Stimulated activated CD8-positive, alpha-beta memory T cell treated with anti-CD3 and anti-CD28 coated beads, Interleukin-4, amount 100 ng/mL, for 1 hour (primary cell): ENCODE measurements at places on chromosomes 7 and 10.
A peak's percentile ranks its signal among the peaks of the same experiment; 100 is the strongest.

GRCh38 chr7:106501605-106502580, 159.1 kb downstream of the CCDC71L start:
- no peak for DNase-seq

GRCh38 chr7:15780271-15780670, 93.8 kb upstream of the MEOX2 start:
- DNase-seq, result no peak

DNA sequence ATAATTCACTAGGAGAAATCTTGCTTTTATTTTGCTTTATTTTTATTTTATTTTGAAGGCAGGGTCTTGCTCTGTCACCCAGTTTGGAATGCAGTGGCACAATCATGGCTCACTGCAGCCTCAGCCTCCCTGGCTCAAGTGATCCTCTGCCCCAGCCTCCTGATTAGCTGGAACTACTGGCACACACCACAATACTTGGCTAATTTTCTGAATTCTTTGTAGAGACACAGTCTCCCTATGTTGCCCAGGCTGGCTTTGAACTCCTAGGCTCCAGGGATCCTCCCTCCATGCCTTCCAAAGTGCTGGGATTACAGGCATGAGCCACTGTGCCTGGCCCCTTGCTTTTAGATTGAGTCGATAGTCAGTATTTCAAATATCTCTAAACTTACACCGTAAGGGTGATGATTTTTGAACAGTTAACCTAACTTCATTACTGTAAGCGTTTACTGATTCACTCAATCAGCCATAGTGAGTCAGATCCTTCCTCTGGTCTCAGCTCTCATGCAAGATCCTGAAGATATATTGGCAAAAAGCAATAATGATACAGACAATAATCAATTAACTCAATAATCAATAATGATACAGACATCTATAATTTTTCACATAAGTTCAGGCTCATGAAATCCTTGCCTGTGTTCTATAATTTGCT, 239.5 kb downstream of the KIAA1217 start:
- no peak for DNase-seq

- DNase-seq, result peak; percentile 35
These were observed 9.2 kb downstream of the ITPRIP start for GRCh38 chr10:104328896-104329710.

DNA sequence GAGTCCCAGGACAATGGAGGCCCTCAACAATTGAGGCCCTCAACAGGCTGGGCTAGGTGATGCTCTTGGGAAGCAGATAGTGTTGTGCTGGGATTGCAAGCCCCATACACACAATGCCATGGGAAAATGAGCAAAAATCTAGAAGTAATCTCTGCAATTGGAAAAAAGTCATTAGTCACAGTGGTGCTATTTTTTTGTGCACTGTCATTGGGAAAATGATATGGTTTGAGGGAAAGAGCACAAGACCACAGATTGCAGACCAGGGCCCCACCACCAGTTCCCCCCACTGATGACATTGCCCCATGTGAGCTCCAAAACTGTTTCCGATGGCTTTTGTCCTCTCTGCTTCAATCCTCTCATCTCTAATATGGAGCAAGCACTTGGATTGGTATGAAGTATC, 1.9 kb downstream of the KCTD7 start:
- DNase-seq, result no peak

DNA sequence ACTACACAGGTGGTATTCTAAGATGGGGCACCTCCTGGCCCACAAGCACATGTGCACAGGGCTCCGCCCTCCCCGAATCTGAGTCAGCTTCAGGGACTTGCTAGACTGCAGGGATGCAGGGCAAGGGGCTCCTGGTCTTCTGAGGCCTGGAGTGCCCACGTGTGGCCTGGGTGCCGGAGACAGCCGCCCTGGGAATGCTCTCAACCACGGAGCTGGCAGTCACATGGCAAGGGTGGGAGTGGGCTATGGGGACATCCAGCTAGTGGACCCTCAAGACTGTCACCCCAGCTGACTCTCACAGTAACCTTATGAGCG, 42.7 kb downstream of the CFAP46 start:
- no peak for DNase-seq

GRCh38 chr10:112783351-112784021, 166.6 kb upstream of the TCF7L2 start:
- DNase-seq, result no peak

DNA sequence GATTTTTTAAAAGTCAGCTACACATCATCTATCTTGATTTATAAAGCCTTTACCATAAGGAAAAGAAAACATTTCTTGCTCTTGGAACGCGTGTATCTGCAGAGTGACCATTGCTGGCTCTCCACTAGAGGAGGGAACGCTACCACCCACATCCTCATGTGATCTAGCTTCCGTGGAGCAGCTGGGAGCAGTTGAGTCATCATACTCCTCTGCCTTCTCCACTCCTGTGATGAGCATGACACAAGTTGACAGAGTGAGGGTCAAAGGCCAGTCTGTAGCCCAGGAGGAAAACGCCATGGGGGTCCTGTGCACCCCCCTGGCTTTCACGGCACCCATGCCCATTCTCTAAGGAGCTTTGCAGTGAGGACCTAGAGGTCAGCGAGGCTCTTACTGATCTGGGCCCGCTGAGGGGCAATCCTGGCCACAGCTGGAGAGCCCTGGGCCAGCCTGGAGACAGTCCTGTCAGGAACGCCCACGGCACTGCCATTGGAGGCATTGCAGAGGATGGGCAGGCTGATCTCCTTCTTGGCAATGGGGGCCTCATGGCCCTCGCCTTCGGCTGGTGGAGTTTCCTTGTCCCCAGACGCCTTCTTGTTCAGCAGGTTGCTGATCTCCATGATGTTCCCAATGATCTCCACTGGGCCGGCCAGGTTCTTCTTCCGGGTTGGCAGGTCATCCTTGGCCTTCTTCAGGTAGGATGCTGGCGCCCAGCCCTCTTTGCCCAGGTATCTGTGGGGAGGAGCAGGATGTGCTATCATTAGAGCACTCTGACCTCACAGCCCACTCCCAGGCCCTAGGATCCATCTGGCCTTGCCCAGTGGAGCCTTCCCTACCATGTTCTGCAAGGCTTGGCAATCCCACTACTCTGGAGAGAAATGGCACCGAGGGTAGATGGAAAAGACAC, 119.2 kb downstream of the NEURL1 start:
- no peak for DNase-seq

DNA sequence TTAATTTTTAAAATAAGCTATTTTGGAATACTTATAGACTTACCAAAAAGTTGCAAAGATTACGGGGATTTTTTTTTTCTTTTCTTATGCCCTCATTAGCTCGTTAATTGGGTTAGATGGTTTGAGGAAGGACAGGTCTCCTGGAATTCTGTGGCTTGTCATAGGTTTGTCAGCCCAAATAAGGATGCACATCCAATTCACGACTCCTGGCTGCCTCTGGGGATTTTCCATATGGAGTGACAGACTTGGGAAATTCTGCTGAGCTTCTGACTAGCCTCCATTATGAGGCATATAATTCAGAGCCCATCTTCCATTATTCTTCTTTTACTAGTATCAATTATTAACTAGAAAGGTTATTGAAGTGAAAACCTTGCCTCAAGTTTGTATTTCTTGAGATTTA, 102.1 kb downstream of the AUTS2 start:
- DNase-seq, result no peak

GRCh38 chr7:90225601-90226000, 14.1 kb downstream of the STEAP2 start:
- no peak for DNase-seq

- no peak for DNase-seq
These were observed 245.5 kb downstream of the FOXP2 start for GRCh38 chr7:114660126-114660486.

GRCh38 chr7:155296006-155296787, 1.5 kb upstream of the INSIG1 start:
- DNase-seq, result no peak

DNA sequence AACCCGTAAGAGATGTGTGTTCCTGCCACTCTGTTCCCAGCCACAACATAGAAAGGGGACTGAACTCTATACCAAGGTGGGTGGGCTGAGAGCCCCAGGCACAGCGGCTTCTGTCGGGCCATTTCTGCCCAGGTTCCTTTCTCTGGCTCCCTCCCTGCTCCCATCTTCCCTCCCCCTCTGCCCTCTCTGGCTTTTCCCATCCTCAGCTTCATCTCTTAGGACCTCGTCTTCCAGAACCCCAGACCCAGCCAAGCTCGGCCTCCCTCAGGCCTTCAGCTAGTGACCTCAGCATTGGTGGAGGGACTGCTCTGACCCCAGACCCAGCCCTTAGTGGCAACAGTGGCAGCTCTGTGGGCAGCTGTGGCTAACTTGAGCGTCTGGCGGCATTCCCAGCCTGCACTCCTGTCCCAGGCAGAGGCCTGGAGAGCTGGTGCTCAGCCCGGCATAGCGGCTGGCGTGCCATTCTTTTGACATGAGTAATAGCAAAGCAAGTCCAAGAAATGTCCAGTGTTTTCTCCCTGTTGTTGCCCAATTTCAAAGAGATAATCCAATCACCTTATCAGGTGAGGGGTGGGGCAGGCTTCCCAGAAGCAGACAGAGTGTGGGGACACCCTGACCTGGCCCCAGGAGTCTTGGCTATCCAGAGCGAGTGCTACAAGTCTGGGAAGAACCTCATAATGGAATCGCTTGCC, 15.9 kb downstream of the PTPRE start:
- no peak for DNase-seq

GRCh38 chr10:100749309-100750217, 4.2 kb downstream of the PAX2 start:
- no peak for DNase-seq
